ENCODE measurements at places on chromosomes 7 and 10.

GRCh38 chr7:143263266-143264195 lies at the start of gene GSTK1:
Gene GSTK1 (plus strand): TSS chr7:143263441. CDS start chr7:143263514, 73 bp downstream.
- peak; percentile 27 for DNase-seq

DNA sequence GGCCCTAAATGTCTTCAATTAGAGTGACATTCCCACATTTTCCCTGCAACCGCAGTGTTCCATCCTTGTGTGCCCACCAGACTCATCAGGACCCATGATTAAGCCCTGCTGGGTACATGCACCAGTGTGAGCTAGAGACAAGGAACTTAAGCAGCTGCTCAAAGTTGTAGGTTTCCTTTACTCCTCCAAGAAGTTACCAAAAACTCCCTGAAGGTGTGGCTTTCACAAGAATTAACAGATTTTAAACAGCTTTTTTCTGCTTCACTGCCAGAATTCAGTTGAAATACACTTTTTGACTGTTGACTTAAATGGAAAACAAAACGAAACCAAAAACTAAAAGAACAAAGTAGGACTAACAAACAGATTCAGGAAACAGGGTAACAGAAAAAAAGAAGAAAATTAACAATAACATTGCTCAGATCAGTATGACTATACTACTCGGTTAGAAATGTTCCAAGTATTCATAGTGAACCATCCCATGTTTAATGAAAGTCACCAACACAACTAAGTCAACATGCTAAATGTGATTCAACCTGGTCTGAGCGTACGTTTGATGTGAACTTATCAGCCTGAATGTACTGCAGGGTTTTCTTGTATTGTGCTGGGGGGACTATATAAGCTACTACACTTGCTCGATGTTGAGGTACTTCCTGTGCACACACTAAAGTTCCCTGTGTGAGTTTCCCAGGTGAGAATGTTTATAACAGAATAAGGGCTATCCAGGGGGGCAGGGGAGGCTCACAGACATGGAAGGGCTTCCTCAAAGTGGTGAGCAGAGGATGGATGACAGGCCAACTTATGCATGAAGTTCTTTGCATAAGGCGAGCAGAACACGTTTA lies 22.2 kb downstream of the SLC37A3 start:
- DNase-seq = no peak

DNA sequence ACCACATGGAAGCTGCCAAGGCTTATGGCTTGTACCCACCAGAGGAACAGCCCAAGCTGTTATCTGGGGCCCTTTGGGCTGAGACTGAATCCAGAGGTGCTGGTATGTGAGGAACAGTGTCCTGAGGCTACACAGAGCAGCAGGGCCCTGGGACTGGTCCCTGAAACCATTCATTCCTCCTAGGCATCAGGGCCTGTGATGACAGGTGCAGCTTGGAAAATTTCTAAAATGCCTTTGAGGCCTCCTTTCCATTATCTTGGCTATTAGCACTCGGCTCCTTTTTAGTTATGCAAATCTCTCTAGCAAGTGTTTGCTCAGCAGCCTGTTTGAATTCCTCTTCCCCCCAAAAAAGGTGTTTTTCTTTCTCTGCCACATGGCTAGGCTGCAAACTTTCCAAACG lies 1151.7 kb upstream of the LRRN3 start:
- no peak for DNase-seq

- DNase-seq = no peak
Observed at GRCh38 chr7:123639631-123640030, 16.0 kb upstream of the LMOD2 start.
